ENCODE measurements at places on chromosomes 1 and 21.

DNA sequence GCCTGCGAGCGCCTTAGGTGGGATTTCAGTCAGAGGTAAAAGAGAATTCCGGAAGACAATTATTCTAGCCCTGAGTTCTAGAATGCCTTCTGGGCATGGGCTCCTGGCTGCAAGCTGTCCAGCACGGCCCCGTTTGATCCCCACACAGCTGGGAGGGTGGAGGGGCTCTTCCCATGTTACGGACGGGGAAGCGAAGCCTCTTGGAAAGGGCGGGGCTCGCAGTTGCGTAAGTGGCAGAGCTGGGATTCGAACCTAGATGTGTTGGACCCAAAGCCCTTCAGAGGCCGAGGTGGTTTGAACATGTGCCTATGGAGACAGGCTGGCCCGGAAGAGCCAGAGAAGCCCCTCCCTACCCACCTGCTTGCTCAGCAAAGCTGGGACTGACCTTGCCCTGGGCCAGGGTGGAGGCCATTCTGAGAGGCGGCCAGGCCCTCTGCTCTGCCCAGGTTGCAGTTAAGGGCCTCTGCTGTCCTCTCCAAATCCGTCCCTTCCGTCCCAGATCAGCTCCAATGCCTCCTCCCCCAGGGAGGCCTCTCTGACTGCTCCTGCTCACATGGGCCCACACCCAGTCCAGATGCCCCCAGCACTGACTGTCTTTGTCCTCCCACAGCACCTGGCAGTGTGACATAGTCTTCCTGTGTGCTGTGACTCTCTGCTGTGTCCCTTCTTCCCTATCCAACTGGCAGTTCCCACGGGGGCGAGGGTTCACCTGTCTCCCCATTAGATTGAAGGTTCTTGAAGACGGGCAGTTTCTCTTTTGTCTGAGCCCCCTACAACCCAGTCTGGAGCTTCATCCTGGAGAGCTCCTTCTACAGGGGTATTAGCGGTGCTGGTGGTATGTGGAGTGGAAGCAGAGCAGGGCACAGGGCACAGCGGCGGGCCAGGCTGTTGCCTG is 1.2 kb upstream of the HSPB7 start:
- no peak for DNase-seq

GRCh38 chr1:7810395-7810794 is 26.3 kb downstream of the PER3 start:
- DNase-seq, result no peak

GRCh38 chr1:213724640-213725536 is 262.9 kb upstream of the PROX1 start:
- DNase-seq, result no peak

DNA sequence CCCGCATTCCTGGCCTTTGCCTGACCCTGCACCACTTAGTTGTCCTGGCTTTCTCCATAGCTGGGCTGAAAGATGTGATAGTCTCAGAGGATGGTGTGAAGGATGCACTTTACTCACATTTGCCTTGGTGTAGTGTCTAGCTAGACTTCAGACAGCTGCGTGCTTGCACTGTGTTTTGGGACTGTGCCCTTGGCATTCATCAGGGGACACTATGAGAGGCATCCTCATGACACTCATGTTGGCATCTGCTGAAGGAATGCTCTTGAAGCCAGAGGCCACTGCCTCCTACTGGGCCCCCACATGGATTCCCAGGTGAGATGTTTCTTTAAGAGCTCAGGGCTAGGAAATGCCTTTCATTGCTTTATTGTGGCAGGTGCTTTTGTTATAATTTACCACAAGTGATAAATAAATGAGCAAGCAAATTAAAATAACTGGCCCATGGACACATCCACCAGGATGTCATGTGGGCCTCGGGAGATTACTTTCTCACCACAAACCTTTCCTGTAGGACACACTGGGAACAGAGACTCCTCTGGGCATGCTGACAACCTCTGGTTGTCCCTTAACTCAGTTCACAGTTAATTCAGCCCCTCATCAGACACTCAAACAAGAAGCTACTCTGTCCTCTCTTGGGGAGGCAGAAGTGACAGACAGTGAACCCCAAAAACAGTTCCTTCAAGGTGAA is 99.4 kb upstream of the SPATA6 start:
- no peak for DNase-seq

DNA sequence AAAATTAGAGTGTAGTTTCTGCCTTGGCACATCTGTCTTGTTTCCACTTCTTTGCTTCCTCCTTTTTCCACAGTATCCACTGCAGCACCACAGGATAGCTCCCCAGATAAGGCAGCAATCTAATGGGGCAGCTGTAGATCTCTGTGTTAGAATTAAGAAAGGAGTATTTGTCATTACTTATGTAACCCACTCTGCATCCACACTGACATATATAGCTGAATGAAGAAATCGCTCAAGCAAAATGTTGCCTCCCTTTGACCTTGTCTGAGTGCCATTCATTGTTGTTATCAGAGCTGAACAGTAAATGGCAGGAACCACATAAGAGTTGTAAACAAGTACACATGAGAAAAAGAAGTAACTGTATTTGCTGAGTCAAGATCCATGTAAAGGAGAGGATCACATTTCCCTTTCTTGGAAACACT is 45.9 kb upstream of the DPH5 start:
- DNase-seq, result peak; percentile 9

- DNase-seq, result no peak
These were observed 12.1 kb downstream of the DYRK1A start for GRCh38 chr21:37378700-37379139.

- DNase-seq, result no peak
These were observed 199.2 kb downstream of the S1PR1 start for GRCh38 chr1:101435831-101436511.

GRCh38 chr1:85359874-85360721 is 83.7 kb upstream of the BCL10 start:
- DNase-seq, result no peak

- DNase-seq, result no peak
These were observed 24.8 kb upstream of the MUTYH start for GRCh38 chr1:45365051-45365450.

- no peak for DNase-seq
These were observed 822 bp downstream of the MTX1 start for GRCh38 chr1:155209312-155209721.

DNA sequence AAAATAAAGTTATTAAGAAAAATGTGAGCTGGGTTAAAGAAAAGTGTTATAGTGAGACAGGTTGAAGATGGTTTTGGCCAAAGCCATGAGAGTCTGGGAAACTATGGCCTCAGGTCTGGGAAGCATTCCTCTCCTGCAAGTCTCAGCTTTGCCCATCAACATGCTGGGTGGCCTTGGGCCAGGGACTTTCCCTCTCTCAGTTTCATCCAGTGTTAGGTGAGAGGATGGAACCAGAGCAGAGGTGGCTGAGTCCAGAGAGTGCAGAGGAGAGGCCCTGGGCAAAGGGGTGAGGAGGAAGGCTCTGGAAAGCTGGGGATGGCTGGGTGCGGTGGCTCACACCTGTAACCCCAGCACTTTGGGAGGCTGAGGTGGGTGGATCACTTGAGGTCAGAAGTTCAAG is 10.5 kb downstream of the PADI2 start:
- DNase-seq, result no peak

- DNase-seq, result peak; percentile 57
These were observed 504 bp downstream of the SCCPDH start for GRCh38 chr1:246724731-246725095.

GRCh38 chr1:38073534-38074301 is 27.1 kb upstream of the POU3F1 start:
- no peak for DNase-seq

DNA sequence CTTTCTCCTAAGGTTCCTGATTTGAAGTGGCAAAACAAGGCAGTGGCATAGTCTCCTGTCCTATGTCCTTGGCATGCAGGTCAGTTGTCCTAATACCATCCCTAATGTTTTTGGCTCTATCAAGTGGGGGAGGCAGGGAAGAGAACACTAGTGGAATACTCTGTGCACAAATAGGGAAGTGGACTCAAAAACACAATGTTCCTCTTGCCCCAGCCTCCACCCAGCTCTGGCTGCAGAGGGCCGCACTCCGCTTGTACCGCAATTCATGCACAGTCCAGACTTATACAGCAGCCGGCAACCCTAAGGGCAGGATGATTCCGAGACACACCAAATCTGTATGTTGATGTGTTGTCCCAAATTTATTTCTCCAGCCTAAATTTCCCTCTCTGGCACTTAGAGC is 14.5 kb downstream of the PLEKHO1 start:
- no peak for DNase-seq

GRCh38 chr1:41920658-41921057 is 1.9 kb upstream of the HIVEP3 start:
- DNase-seq, result no peak

DNA sequence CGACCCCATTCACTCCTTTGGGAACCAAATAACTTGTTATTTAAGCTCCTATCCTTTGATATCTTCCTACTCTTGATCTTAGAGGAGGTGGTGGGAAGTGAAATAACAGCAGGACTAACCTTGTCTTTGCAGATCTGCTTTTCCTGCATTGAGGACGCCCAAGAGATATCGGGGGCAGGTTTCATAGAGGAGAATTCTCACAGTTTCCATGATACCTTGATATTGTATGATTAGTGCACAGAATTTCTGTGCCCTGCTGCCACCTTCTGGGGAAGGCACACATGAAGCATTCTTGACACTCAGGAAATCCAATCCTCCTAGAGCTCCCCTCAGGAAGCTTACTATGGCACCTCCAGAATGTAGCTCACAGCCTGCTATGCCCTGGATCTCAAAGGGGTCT is 1.6 kb downstream of the CD1B start:
- DNase-seq, result no peak

GRCh38 chr1:28790377-28791035 is 21.5 kb upstream of the OPRD1 start:
- no peak for DNase-seq

- no peak for DNase-seq
These were observed 1237.5 kb downstream of the AMY1C start for GRCh38 chr1:104987210-104987609.

- DNase-seq, result no peak
These were observed 780.6 kb downstream of the BRINP3 start for GRCh38 chr1:189697113-189697512.

GRCh38 chr1:101161619-101162018 is 75.2 kb upstream of the S1PR1 start:
- DNase-seq, result no peak

DNA sequence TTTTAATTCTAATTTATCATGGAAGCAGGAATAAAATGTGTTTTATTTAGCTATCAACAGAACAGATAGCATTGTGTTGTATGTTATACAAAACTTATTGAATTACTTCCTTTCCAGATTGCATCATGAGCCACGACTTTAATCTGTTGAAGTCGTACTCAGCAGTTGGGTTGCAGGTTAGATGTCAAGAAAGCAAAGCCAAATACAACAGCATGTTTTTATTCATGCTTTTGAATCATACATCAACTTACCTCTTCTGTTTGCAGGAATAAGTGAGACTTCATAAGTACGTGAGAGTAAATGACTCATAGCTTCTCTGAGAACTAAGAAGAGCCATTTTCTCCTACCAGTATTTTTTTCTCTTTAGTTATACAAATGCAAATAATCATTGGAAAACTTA is 110.8 kb upstream of the ADGRL4 start:
- no peak for DNase-seq

- DNase-seq, result no peak
These were observed 142.6 kb upstream of the PALMD start for GRCh38 chr1:99503276-99503747.

DNA sequence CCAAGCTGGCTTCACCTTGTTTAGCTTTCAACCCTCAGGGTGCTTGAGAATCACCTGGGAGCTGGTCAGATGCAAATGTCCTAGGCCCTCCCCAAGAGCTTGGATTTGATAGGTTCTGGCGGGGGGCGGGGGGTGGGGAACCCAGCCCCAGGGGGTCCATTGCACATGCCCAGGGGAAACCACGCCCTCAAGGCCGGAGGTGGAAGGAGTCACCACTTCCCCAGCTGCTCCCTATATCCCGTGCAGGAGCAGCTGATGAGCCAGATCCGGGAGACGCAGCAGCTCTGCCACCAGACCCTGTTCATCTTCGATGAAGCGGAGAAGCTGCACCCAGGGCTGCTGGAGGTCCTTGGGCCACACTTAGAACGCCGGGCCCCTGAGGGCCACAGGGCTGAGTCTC is 5.8 kb downstream of the TOR3A start:
- no peak for DNase-seq

DNA sequence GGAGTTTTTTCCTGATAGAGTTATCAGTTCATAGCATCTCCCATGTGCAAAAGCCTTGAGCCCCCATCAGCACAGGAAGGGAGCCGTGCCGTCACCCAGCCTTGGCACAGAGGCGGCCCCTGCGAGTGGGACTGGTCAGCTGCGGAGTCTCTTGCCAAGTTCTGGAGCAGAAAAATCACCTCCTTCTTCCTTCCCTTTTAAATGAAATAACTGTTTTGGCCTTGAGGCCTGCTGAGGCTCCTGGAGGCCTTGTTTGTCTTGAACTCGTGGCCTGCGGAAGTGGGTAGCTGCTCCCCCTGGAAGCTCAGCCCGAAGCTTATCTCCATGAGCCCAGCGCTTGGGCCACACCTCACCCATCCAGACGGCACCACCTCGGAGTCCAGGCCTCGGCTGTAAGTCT is 145.7 kb upstream of the TMEM51 start:
- no peak for DNase-seq

DNA sequence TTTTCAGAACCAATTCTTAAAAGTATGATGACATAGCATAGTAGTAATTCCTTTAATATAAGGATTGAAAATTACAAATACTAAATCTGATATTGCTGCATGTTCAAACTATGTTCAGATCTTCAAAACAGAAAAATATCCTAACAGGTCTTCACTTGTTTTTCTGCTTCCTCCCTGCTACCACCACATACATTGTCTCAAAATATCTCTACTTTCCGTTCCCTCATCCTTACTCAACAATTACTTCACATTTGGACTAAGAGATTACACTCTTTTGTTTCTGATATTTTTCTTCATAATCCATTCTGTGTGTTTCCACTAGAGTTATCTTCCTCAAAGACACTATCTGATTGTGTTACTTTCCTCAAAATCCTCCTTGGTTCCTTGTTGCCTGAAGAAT is 125.1 kb downstream of the NEK7 start:
- DNase-seq, result no peak

- DNase-seq, result peak; percentile 48
These were observed 111.9 kb upstream of the L1TD1 start for GRCh38 chr1:62082456-62083363.

DNA sequence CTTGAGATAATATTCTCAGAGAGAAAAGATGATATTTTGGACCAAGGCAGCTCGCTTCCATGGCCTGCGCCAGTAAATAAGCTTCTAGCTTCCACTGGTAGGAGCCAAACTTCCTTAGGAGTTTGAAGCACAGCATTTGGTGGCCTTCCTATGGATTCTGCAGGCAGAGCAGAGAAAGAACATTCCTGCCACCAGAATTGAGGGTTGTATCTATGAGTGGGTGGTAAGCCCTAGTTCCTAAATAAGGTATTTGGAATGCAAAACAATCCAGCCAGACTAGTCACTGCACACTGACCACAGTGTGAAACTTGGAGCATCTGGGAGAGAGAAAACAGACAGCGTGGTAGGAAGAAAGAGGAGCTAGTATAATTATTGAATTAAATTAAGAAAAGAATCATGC is 54.1 kb upstream of the BCAR3 start:
- no peak for DNase-seq

- no peak for DNase-seq
These were observed 104.9 kb upstream of the SOD1 start for GRCh38 chr21:31554511-31555022.

Measured in HuH-7 (cell line).